CD4-positive, alpha-beta T cell treated with Interleukin-10 for 1 hour (primary cell): ENCODE measurements at places on chromosomes 1 and 21.

DNA sequence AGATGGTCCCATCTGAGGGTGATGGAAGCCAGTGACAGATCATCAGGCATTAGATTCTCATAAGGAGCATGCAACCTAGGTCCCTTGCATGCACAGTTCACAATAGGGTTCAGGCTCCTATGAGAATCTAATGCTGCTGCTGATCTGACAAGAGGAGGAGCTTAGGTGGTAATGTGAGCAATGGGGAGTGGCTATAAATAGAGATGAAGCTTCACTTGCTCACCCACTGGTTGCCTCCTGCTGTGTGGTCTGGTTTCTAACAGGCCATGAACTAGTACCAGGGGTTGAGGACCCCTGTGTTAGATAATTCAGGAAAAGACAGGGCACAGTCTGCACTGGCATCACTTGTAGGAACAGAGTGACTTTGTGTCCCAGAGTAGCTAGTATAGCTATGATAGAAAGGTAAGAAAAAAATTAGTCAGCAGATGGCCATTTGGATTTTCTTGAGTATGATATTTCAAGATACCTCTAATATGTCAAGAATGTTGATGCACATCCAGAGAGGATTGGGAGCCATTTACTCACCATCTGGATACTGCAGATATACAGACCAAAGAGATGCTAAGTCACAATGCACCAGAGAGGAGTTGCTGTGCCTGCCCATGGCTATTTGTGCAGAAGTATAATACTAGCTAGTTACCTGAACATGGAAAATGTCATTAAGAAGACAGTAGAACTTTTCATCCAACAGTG is 53.6 kb downstream of the ADCY10 start:
- DNase-seq, result no peak

DNA sequence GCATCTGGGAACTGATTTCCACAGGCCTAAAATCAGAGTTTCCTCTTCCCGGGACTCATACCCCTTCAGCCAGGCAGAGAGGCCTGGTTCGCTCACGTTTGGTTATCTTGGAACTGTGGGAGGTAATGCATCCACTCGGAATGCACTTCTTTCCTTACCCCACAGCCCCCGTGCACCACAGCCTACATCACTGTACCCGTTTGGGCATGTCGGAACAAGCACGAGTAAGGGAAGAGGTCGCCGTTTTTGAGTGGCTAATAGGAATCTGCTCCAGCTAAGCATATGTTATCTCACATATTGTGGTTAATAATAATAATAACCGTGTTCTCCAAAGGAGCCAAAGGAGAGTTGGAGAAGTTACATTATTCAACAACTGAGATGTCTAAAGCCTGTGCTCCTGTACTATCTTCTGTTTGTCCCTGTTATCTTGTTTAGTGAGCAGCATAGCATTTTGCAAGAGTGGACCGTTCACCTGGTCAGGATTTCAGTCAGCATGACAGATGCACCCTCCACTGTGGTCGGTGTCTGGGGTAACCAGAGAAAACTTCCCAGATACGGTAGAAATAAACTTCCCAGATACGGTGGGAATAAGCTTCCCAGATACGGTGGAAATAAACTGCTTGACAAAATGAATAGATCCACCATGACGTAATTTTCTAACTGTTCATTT is 198.6 kb downstream of the SDCCAG8 start:
- no peak for DNase-seq

DNA sequence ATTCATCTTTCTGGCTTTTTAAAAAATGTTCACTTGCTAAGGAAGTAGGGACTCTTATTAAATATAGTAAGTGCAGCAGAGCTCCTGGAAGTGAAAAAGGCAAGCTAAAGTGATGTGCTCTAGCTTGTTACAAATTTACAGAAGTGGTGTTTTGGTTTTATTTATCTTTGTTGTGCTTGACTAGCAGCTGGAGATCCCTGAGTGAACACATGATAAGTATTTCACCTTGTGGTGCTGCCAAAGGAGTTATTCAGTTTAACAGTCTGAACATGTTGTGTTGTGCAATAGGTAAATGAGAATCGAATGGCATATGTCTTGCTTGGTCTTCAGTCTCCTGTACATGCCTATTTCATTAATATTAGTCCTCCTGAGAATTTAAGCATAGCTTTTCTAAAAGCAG is 315.7 kb downstream of the TPR start:
- DNase-seq, result no peak

GRCh38 chr1:172642970-172643369 is 15.9 kb upstream of the FASLG start:
- no peak for DNase-seq

- DNase-seq, result no peak
Observed at GRCh38 chr1:59714966-59715365, 99.8 kb upstream of the HOOK1 start.

GRCh38 chr1:80989455-80989854 is 811.3 kb upstream of the ADGRL2 start:
- DNase-seq, result no peak

- no peak for DNase-seq
Observed at GRCh38 chr1:233582439-233582838, 31.5 kb upstream of the KCNK1 start.

- no peak for DNase-seq
Observed at GRCh38 chr1:175383239-175383638, 190.7 kb upstream of the KIAA0040 start.

DNA sequence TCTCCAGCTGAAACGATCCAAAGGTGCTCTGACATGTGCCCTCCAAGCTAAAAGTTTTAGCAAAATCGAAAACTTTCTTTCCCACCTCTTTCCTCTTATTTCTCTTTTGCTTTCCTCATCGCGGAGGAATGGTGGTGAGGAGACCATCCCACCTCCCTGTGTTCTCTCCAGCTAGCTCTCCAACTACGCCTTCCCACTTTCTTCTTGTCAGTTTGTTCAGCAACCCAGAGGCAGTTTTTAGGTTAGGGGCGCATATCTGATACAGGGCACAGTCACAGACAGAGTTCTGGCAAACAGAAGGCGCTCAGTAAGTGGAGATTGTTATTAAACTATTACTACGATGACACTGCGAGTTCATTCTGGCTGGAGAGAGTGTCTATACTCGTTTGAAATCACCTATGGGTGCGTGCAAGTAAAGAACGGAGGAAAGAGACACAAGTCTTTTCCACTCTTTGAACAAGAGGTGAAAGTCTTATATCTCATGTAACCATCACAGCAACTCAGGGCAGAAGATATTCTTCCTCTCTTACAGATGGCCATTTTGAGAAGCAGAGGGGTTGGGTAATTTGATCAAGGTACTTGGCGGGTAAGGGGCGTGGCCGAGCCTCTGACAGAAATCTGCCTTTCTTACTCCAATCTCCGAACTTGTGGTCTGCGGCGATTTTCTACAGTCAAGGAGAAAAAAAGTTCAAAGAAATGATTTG is 13.9 kb downstream of the HLX start:
- no peak for DNase-seq

DNA sequence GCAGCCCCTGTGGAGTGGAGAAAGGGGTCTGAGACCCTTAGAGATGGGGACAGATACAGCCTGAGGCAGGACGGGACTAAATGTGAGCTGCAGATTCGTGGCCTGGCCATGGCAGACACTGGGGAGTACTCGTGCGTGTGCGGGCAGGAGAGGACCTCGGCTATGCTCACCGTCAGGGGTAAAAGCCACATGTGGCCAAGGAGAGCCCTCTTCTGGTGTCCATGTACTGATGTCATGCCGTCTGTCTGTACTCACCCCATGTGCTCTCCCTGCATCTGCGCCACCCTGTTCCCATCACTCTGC is 84.7 kb downstream of the OBSCN start:
- DNase-seq, result no peak

DNA sequence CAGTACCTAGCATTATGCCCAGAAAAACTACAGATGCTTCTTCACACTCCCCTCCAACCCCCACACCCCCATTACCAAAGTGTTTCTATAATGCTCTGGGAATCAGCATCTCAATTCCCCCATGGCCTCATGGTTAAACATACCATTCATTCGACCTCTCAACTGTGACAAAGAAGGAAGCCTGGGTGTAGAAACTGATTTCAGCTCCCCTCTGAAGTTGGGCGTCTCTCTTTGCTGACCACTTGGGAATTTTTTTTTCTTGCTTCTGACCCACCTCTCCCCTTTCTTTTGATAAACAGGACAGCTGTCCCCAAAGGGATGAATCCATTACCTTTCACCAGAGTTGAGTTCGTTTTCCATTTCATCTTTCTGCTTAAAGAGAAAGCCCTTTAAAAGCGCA is 116.4 kb upstream of the HOOK1 start:
- DNase-seq, result no peak

DNA sequence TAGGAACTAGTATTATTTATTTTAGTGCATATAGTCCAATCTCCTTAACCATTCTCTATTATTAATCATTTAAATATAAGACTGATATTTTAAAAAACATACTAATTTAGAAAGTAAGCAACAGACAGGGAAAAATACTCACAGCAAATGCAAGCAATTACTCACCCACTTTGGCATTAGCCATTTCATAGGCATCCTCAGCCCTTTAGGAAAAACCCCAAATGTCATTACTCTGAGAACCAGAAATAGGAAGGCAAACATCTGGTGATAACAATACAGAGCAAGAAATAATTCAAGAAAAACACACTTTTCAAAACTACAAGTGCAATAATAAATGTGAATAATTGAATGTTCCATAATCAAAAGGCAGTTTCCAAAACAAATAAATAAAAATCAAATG is 545.1 kb downstream of the PLPP3 start:
- DNase-seq, result no peak

- DNase-seq, result peak; percentile 74
Observed at GRCh38 chr1:165367375-165367993, 11.0 kb upstream of the LMX1A start.
